Brain (organoid and tissue), 16 donors: ENCODE measurements at places on chromosomes 2 and 18.
A peak's percentile ranks its signal among the peaks of the same experiment; 100 is the strongest.

DNA sequence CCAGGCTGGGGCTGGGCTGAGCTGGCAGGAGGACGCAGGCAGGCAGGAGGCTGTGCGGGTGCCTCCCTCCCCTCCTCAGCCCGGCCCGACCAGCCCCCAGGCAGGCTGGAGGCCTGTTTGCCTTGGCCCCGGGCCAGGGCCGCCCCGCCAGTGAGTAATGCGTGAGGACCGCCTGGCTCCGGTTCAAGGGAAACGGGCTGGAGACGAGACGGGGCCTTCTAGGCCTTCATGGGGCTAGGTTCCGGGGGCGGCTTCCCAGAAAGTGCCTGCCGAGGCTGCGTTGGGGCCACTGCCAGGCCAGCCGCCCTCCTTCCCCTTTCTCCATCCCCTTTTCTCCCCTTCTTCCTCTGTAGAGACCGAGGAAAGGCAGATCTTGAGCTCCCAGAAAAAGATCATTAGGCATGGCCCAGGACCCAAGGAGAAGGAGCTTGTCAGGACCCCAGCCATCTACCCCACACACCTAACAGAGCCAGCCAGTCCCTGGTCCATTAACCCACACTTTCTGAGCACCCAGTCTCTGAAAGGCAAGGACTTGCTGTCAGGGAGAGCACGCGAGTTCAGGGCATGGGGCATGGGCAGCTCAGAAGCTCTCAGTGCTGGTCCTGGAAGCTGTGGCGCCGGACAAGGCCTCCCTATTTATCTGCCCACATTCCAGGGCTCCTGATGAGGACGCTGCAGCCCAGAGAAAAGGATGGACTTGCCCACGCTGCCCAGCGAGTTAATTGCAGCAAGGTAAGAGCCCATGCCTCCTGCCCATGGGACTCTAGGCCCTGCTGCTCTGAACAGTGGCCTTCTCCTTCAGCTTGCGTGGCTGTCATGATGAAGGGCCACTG, 48.5 kb downstream of the SMAD7 start:
- DNase-seq, result peak; percentile 83

DNA sequence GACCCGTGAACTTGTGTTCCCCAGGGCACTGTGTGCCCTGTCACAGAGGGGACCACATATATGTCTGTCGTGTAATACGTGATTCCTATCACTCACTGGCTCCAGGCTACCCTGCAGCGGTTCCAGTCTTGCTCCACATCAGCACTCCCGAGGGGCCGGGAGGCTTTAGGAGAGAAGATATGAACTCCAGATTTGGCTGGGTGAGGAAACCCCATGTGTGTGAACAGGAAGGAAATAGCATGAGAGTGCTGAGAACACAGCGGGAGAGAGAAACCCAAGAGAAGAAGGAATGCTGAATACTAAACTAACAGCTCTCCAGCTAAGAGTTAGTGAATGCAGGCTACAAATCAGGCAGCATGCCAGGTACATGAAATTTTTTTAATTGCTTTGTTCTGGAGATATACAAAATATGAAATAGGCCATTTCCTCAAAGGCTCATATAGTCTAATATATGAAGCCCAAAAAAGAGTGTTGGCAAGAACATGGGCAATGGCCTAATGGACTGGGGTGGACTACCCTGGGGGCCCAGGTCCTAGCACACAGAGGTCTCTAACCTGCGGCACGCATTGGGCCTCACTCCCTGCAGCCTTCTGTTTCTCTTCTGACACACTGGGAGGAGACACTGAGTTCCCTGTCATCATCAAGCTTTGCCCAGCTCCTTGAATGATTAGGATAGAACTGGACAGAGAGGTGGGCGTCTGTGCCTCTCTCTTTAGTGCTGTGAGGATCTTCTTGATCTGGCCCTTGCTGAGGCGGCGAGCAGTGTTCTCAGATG, 372.8 kb upstream of the RAB6C start:
- DNase-seq, result peak; percentile 28

- DNase-seq, result no peak
Measured at GRCh38 chr2:190714958-190715357, 66.1 kb downstream of the NAB1 start.

DNA sequence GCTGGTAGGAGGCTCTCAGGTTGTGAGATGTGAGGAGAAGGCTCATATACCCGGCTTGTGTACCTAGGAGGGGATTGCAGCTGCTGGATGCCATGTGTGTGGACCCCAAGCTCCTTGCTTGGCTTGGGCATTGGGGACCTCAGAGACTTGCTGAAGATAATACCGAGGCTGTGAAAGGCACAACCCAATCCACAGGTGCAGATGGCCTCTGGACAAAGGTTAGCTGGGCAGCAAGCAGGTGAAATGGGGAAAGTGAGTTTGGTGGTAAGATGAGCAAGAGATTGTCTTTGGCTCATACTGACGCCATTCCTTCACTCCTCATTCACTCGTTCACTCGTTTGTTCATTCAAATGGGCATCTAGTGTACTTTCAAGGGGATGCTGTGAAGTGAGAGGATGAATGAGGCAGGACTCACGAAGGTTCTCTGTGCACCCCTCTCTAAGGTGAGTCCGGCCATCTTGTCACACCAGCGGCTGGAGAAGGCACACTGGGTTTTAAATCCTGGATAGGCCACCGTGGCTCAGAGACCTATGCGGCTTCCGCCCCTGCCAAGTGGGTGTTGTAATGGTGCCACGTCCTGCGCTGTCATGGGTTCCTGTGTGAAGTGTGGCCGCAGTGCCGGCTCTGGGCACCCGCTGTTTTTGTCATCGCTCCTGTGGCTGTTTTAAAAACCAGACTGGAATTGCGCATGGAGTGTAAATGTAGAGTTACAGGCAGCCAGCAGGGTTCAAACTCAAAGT, 13.7 kb downstream of the FBLN7 start:
- no peak for DNase-seq

GRCh38 chr2:48015421-48015820, 109.1 kb upstream of the FBXO11 start:
- no peak for DNase-seq

GRCh38 chr2:66717973-66718372, 283.0 kb downstream of the MEIS1 start:
- DNase-seq, result no peak

GRCh38 chr2:149041482-149041881, 3.0 kb downstream of the LYPD6B start:
- no peak for DNase-seq

DNA sequence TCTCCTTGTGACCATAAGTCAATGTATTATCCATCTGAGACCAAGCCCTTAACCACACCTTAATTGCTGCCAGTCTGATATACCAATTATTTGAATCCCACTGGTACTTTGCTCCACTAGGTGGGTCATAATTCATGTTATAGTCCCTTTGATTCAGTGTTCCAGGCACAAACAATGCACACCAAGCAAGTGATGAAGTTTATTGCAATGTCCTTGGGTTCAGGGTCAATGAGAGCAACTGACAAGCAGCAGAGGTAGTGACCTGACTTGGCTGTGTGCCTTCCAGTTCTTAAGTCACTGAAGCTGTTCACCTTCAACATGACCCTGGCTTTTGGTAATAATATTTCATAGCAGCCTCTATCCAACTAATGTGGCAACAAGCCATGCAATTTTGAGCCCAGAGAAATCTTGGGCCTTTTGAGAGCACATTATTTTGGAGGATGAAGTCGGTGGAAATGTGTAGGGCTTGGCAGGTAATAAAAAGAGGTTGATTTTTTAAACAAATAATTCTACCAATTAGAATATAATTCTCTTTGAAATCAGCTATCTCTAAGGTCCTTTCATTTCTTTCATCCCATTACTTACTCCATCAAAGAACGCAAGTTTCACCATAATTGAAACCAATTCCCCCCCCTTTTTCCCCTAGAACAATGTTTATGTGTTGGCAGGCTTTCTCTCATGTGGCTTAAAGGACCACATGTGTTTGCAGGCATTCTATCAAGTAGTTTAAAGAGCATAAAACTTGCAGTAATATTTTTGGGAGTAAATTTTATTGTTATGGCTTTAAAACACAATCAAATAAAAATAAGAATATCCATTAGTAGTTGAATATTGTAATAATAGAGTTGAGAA, 3.1 kb upstream of the CPO start:
- no peak for DNase-seq

- DNase-seq, result no peak
Measured at GRCh38 chr2:62578803-62579640, 73.0 kb upstream of the TMEM17 start.

DNA sequence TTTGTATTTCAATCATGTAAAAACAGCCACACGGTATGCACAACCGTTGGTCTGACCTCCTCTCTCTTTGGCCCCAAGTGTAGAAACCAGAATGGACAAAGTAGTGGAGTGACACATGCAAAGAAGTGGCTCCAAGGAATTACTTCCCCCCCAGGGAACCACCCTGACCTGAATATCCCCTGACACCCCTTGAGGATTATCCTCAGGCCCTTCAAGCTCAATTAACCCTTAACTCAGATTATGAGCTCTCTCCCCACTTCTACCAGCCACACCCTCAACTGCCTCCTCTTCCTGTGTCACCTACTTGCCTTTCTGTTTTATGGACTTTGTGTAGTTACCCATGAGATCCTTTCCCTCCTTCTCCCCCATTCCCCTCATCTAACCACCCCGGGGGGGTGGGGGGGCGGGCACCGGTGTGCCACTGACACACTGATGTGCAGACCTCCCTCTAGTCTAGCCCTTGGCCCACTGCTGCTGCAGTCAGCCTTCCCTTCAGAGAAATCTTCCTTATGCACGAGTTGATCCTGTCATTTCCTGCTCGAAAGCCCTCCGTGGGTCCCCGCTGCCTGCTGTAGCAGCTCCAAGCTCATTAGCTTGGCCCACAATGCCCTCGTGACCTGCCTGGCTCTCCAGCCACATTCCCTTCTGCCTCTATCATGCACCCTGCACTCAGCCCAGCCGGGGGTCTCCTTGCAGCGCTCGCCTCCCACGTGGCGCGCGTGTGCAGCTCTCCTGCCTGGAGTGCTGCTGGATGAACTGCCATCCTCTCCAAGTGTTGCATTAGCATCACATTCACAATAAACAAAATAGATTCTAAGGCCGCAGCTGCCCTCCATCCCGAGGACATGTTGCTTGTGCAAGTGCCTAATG, 40.1 kb upstream of the TMEM177 start:
- DNase-seq, result peak; percentile 70

GRCh38 chr2:195238379-195238778, 418.6 kb upstream of the SLC39A10 start:
- no peak for DNase-seq

- DNase-seq, result no peak
Measured at GRCh38 chr18:62198259-62198658, 11.2 kb downstream of the RELCH start.

DNA sequence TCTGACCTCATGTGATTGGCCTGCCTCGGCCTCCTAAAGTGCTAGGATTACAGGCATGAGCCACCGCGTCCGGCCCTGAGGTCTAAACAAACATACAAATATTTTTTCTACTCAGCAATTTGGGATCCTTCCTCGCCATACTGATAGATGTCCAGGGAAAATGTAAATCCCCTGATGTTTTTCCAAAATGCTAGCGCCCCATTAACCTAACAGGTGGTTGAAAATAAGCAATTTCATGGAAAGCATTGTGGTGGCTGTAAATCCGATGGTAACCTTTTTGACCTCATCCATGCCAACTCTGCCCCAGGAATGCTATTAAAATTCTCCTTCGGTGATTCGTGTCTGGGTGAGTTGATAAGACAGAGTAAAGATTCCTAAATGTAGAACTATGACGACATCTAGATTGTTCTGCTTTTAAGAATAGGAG, 19.3 kb downstream of the GEMIN6 start:
- DNase-seq, result no peak

DNA sequence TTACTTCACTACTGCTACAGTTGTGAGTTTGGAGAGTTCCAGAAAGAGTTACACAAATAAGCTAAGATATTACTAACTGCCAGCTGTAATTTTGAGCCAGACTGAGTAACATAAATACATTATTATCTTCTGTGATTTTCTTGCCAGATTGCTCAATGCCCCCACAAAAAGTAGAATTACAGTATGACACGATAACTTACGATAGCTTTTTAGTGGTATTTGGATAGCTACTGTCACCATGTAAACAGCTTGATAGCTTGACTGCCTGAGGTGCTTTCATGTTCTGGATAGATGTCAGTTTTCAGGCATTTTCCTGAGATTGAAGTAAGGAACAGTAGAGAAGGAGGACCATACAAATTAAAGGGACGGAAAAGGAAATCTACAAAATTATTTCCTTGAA, 533.3 kb downstream of the SOCS6 start:
- no peak for DNase-seq

DNA sequence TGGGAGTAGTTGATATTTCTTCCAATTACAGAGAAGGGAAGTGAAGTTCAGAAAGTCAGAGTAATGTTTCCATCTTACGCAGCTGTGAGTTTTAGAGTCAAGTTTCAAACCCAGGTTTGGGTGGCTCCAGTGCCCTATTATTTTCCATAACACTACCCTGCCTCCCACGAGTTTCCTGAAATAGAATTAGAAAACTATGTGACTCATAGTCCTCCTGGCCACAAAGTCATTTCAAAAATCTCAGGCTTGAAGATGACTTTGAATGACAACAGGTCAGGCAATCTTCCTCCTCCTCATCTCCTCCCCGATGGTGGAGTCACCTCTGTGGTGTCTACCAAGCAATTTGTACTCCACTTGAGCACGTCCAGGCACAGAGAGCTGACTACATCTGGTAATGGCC, 212.3 kb upstream of the TRIB2 start:
- no peak for DNase-seq

DNA sequence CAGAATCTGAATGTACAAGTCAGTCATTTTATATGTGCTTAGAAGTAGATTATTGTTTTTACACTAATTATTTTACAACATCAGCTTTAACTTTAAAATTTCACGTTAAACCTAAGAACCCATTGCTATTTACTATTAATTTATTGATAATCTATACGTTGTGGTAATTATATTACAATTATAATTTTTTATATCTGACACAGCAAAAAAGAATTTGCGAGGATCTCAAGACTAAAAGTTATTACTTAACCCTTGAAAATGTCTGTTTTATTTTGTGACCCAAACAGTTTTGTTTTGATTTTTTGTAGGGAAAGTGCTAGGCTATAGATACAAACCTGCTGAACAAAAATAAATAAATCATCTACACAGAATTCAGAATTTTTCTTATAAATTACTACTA, 30.3 kb downstream of the BAZ2B start:
- no peak for DNase-seq

- DNase-seq, result peak; percentile 7
Measured at GRCh38 chr2:121004950-121005349, 269.3 kb downstream of the GLI2 start.

DNA sequence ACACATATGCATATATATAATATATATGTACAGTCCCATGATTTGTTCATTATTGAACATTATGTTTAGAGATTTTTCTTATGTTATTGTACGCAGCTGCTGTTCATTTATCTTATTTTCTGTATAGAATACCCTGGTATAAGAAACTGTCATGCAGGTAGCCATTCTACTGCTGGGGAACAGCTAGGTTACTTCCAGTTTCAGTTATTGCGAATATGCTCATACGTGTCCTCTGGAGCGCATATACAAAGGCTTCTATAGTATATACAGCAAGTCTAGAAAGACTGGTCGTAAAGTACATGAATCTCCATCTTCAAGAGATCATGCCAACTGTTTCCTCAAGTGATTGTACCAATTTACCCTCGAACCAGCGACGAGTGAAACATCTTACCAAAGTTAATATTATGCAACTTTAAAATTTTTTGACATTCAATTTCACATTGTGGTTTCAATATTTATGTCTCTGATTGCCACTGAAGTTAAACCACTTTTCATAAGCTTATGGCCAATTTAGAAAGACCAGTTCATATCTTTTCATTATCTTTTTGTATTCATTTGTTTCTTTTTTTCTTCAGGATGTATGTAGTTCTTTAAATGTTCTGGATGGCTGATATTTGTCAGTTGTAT, 53.5 kb downstream of the RDH14 start:
- no peak for DNase-seq
